ENCODE measurements at places on chromosomes 7 and 10.

DNA sequence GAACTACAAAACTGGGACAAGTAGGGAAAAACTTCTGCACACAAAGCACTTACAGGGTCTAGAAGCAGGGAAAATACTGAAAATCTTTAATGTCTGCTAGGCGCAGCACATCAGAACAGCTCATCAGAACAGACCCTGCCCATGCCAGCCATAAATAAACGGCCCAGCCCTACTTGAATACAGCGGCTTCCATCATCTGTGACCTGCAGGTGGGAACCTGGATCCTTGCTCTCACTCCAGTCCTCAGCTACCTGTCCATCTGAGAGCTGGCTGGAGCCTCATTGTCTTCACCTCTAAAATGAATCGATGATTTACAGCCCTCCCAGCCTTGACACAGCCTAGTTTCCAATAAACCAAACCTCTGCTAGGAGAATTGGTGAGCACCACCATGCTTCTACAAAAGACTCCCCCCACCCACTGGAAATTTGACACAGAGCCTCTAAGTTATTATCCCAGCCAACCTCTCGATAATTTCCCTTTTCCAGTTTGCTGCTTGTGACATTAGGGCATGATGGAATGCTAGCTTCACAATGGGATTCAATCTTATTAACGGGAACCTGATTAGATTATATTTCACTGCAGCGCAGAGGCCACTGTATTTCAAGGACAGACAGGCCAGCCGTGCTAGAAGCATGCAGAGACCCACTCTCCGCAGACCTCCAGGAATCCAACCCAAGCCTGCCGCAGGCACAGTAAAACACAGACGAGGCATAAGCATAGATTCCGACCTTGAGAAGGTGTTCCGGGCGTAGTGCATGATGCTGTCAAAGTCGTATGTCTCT, 61.6 kb upstream of the OPALIN start:
- DNase-seq = no peak

- DNase-seq = no peak
Observed at GRCh38 chr10:95508730-95509129, 52.4 kb downstream of the SORBS1 start.

- DNase-seq = peak; percentile 55
Observed at GRCh38 chr10:103069453-103070331, 123.4 kb downstream of the NT5C2 start.

GRCh38 chr10:52570490-52570889, 202.1 kb downstream of the MBL2 start:
- DNase-seq = no peak

DNA sequence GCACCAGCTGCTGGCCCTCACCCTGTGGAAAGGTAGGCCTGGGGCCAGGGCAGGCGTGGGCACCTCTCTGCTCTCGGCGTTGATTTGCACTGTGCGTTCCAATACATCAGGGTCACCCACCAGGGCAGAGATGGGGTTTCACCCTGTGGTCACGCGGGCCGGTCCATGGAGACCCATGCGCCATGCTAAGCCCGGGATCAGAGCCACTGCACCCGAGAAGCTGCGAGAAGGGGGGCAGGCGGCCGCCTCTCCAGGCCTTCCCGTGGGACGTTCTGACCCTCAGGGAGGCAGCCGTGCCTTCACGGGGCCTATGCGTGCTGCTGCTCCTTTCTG, 11.1 kb downstream of the GET4 start:
- no peak for DNase-seq

- DNase-seq = no peak
Observed at GRCh38 chr7:87474533-87475358, 734 bp downstream of the ABCB4 start.

- DNase-seq = no peak
Observed at GRCh38 chr7:155995183-155995612, 182.9 kb upstream of the SHH start.

DNA sequence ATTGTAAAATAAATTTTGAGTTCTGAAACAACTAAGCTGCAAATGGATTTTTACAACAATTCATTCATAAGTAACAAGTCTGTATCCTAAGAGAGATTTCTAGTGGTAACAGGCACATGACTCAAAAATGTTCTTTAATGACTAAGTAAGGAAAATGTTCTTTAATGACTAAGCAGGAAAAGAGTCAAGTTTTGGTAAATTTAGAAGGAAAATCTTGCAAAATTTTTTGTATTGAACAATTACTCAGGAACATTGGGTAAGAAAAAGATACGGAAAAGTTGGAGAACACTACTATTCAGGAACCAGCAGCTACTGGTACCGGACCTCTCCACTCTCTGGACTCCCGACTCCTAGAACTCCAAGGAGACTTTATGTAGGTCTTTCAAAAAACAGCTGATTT, 33.5 kb downstream of the HYCC1 start:
- no peak for DNase-seq

GRCh38 chr7:107326061-107326460, 143.8 kb upstream of the GPR22 start:
- DNase-seq = no peak

DNA sequence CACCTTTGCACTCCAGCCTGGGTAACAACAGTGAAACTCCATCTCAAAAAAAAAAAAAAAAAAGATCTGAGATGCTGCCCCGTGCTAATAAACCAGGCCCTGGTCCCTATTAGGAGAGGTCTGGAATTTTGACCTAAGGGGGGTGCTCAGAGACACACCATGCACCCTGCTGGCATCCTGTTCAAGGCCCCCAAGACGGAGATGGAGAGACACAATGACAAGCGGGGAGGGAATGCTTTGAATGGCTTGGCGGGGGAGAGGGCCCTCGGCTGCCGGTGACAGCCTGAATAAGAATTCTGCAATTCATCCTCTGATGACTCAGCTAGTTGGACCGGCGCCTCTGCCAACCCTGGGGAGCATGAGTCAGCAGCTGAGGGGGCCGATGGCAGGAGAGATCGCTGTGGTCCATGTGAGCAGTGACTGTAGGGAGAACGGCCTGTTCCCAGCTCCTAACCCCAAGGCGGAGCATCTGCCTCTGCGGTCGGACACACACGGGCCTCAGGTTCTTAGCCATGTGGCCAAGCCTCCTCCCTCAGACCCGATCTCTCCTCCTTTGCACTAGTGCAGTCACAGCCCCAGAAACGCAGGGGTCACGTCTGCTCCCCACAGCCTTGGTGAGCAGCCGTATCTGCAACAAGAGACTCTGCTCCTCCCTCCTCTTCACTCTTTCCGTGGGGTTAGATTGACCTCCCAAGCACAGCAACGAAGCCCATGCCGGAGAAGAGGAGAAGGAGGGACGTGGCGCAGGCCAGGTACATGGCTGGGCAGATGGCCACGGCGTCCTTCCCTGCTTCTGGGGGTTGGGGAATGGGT, 14.9 kb downstream of the TRIM56 start:
- peak; percentile 54 for DNase-seq

GRCh38 chr7:125256446-125256845, 326.8 kb upstream of the POT1 start:
- no peak for DNase-seq

- no peak for DNase-seq
Observed at GRCh38 chr7:153065051-153065450, 305.5 kb downstream of the ACTR3B start.

GRCh38 chr10:51010977-51011376, 63.3 kb upstream of the PRKG1 start:
- DNase-seq = no peak

- no peak for DNase-seq
Observed at GRCh38 chr7:155368894-155369600, 71.4 kb downstream of the INSIG1 start.

- DNase-seq = no peak
Observed at GRCh38 chr10:11909618-11910017, 86.5 kb downstream of the PROSER2 start.

DNA sequence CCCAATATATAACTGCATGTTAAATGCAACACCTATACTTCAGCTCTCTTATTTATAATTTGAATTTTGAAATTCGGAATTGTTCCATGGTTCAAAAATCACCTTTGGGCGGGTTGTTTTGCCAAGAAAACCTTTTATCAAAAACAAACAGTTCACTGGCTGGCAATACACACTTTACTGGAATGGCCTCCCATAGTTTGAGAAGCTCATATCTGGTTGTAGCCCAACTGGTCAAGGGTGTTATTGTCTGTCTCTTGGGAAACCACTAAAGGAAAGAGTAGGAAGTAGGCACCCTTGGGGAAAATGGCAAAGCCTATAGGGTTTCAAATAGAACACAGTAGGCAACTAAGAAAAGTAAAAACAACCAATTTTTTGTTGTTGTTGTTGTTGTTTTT, 117.9 kb downstream of the HIPK2 start:
- DNase-seq = no peak

GRCh38 chr10:33396938-33397337, 62.5 kb upstream of the NRP1 start:
- DNase-seq = no peak

DNA sequence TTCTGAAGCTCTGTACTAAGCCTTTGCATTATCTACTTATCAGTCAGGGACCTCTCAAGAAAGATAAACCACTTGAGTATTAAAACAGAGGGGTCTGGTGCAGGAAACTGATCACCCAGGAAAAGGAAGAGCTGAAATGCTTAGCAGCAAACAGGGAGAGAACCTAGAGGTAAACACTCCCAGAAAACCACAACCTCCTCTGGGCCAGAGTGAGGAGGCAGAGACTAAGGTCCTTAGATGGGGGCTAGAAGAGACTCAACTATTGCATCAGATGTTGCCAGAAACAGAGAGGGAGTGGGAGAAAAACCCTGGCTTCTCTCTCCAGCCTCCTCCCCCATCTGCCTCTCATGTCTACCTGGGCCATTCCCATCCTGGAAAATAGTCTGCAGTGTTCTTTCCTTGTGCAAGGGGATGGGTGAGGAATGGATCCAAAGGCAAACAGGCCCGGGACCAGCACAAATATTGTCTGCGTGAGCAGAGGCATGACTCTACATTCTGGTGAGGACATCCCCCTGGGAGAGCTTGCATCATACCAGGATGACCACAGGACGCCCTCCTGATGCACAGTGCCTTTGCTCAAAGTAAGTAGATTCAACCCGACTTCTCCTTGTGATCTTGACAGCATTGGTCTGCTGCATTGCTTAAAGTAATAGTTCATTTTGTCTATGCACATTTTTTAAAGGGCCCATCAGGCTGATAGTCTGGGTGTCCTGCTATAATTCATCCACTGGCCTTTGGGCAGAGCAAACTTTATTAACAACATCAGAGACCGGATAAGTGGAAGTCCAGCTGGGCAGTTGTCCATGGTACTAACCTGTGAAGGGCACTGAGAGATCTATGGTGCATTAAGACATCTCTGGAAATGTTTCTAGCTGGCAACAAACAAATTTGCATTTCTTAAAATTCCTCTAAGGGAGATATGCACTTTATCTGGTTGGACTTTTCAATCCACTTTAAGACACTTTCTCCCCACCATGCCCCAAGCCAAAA, 22.4 kb upstream of the ODAD2 start:
- DNase-seq = no peak

GRCh38 chr7:107353701-107354100, 116.2 kb upstream of the GPR22 start:
- DNase-seq = no peak

GRCh38 chr7:145875267-145875666, 241.3 kb upstream of the CNTNAP2 start:
- no peak for DNase-seq

DNA sequence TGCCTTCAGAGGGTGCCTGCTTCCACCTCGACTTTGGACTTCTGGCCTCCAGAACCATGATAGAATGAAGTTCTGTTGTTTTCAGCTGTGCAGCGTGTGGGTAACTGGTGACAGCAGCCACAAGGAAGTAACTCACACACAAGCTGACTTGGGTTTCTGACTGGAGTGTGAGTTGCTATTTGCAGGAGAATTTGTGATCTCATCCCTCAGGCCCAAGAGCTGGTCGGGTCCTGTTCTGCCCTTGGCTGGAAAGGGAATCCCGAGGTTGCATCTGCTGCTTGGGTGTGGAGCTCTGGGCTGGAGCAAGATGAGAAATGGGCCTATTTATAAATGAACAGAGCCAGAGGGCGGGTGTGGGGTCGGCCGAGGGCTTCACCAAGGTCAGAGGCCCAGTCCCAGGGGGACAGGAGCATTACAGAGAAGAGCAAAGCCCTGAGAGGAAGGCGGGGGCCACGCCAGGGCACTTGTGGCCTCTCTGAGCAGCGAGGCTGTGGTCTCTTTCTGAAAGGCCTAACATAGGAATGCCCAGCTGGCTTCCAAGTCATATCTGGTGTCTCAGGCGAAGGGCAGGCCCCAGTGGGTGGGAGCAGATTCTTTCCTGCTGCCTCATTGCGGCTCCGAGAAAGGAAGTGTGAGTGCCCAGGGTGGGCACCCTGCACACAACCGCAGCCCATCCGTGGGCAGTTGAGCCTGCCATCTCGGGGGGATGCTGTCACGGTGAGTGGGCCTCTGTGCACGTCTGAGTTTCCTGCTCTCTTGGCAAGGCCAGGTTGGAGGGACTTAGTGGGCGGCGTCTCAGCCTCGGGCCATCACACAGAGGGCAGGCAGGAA, 26.5 kb upstream of the C10orf71 start:
- no peak for DNase-seq

DNA sequence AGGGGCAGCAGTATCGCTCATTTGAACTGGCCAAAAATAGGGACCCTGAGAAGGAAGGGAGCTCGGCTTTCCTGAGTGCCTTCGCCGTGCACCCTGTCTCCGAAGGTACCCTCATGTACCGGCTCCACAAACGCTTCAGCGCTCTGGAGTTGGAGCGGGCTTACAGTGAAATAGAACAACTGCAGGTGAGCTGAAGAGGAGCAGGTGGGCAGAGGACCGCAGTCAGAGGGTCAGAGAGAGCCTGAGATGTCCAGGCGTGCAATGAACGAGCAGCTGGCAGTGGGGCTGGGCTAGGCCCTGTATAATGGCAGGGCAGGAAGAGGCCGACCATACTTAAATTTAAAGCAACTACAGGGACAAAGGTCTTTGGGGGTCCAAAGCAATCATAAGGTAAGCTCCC, 4.1 kb downstream of the CHPF2 start:
- no peak for DNase-seq

- no peak for DNase-seq
Observed at GRCh38 chr10:126843299-126843934, 61.8 kb upstream of the DOCK1 start.

DNA sequence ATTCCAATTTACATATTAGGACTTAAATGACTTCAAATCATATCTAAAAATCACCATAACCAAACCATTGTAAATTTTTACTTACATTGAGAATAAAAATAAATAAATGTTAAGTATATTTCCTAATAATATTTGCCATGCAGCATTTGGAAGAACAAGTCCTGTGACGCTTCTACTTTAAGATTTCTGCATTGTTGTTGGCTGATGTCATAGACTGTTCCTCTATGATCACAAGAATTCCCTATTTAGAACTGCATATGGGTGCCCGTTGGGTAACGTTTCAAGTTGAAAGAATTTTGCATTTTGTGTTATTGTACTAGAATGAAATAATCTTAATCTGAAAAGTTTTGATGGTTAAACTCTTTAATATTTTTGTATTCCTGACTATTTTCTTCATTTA, 5.1 kb upstream of the ITGB1 start:
- no peak for DNase-seq

DNA sequence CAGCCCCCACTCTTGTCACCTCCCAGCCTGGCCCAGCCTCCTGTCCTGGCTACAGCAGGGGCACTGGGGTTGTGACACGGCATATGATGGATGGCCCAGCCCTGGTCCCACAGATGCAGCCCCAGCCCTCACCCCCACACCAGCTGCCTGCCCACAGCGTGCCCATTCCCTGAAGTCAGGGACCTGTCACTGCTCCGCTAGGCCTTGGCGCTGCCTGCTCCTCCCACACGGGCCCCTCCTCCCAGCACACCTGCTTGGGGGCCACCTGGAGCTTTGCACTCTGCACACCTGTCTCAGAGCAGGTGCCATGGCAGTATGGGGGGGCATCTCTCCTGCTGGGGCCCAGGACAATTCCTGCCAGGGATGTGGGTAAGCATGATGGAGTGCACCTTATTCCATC, 3.5 kb downstream of the GCK start:
- DNase-seq = no peak

GRCh38 chr10:77188521-77188920, 449.1 kb downstream of the KCNMA1 start:
- no peak for DNase-seq
